ENCODE measurements at places on chromosomes 2 and 18. TPM values are rescaled to one million over a fixed set of nuclear protein-coding genes. Genes with fewer than 3 reads are reported as not detected.
A peak's percentile ranks its signal among the peaks of the same experiment; 100 is the strongest.

Gene ARHGEF4
- total RNA-seq, result 3.6 TPM

Gene CEP192
- total RNA-seq, result 29.8 TPM

GRCh38 chr2:186895451-186895850 lies 46.5 kb upstream of the ZSWIM2 start:
- H3K4me1 ChIP-seq, result peaks cover 4% of the 10 kb centered on the region
- no peak overlapping the region for H3K4me3 ChIP-seq
- no peak overlapping the region for H3K27ac ChIP-seq
- H3K27me3 ChIP-seq, result no peaks in the 10 kb centered on the region

Gene GLI2
- 3.8 TPM for total RNA-seq

Gene PLCL1
- total RNA-seq, result 3.2 TPM

DNA sequence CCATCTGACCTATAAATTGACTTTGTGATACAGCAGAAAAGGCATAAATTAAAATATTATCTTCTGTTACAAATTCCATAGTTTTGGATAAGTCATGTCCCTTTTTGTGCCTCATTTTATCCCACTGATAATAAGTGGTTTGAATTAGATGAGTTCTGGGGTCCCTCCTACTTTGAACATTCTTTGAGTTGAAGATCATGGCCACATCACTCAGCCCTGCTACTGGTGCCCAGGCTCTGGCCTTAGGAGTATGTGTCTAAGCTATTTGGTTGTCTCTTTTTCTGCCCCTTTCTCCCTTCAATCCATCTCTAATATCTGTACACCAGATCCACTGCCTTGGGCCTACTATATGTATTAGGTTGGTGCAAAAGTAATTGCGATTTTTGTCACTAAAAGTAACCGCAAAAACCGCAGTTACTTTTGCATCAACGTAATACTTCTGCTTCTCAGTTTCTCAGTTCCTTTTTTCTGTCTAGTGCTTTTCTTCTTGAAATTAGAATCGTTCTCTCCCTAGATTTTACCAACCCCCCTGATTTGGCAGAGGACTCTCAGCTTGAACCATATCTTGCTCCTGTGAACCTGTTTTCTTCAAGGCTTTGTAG lies 362.5 kb upstream of the TNP1 start:
- H3K4me3 ChIP-seq, result no peak overlapping the region
- peak overlapping the region; percentile 52 for H3K27ac ChIP-seq
- H3K4me1 ChIP-seq, result peaks cover 36% of the 10 kb centered on the region
- H3K27me3 ChIP-seq, result no peaks in the 10 kb centered on the region
- DNase-seq, result no peak
- no peaks in the 10 kb centered on the region for H3K36me3 ChIP-seq

DNA sequence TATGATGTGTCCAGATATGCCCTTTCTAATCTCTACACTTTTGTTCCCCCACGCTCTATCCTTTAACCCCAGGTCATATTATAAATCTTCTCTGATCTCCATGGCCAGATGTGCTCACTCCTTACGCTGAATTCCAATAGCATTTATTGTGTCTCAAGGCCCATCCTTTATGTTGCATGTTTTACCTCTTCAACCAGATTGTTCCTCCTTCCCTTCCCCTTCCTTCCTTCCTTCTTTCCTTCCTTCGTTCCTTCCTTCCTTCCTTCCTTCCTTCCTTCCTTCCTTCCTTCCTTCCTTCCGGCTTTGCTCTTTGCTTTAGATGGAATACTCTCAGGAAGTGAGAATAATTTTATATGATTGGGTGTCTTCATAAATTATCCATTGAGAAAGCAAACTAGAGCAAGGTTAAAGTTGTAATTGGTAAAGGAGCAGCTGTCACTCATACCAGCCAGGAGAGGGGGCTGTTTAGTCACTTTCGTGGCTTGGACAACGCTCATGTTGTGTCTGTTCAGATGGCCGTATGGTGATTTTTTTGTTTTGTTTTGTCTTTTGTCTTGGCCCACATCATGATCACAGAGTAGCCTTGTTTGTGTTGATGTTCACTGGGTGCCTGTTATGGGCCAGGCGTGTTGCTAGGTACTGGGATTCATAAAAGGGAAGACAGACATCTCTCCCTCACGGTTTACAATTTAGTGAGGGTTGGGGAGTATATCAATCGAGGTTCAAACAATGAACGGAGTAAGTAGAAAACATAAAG lies 68.0 kb downstream of the DAW1 start:
- no peaks in the 10 kb centered on the region for H3K27me3 ChIP-seq
- peak overlapping the region; percentile 52 for H3K4me3 ChIP-seq
- H3K4me1 ChIP-seq, result no peaks in the 10 kb centered on the region
- H3K27ac ChIP-seq, result no peak overlapping the region

Gene SERPINB8
- total RNA-seq, result 30.4 TPM

Gene EHBP1
- total RNA-seq, result 96.3 TPM

DNA sequence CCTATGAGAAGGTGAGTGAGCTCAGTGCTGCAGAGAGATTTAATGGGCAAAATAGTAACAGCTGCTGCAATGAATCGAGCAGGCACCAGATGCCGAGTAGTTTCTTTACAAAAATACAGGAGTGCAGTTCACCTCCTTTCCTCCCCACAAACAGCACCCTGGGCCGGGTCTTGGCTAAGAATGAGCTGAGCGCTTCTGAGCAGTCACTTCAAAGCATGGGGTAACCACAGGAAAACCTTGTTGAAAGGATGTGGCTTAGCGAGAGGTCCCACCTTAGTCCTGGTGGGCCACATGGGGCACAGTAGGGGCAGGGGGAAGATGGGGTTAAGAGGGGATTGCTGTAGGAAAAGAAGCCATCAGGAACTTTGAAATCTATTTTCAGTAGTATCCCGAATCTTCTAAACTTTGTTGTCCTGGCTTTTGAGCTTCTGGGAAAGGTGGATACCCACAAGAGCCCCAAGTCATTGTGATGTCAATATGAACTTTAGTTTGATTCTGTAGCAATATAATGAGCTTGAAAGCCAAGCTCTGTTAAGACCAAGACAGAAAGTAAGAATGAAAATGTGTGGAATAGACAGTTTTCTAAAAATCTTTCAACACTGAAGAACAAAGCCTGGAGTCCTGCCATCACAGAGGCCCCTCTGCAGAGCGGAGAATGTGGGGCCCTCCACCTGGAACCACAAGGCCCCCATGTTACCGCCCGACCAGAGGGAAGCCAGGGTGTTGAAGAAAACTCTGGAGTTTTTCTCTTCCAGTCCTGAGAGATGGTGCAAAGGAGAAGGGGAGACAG lies 101.0 kb upstream of the ZNF236 start:
- no peaks in the 10 kb centered on the region for H3K36me3 ChIP-seq
- H3K4me3 ChIP-seq, result no peak overlapping the region
- H3K27me3 ChIP-seq, result no peaks in the 10 kb centered on the region
- no peaks in the 10 kb centered on the region for H3K4me1 ChIP-seq

- peaks cover 15% of the 10 kb centered on the region for H3K4me1 ChIP-seq
- no peak overlapping the region for H3K27ac ChIP-seq
- no peaks in the 10 kb centered on the region for H3K27me3 ChIP-seq
- H3K36me3 ChIP-seq, result no peaks in the 10 kb centered on the region
- DNase-seq, result no peak
Observed at GRCh38 chr2:217977840-217978535, 24.8 kb downstream of the TNS1 start.

DNA sequence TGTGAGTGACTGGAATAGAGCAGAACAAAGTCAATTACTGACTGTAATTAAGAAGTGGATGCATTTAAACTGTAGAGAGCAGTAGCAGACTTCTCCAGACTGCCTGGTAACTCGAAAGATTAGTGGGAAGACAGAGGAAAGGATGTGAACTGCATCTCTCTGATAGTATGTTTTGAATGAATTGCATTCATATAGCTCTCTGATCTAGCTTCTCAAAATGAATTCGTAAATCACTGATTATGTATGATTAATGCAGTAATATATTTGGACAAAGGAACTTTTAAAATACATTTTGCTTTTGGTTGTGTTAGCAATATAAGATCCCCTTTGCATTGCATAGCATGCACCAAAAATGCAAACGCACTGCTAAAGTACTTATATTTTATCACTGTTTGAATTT lies 304.0 kb downstream of the ARHGAP15 start:
- no peak for DNase-seq
- no peak overlapping the region for H3K27ac ChIP-seq
- H3K4me3 ChIP-seq, result no peak overlapping the region
- H3K36me3 ChIP-seq, result no peaks in the 10 kb centered on the region
- no peaks in the 10 kb centered on the region for H3K27me3 ChIP-seq

GRCh38 chr2:124625561-124625960 lies 600.5 kb downstream of the CNTNAP5 start:
- H3K36me3 ChIP-seq, result no peaks in the 10 kb centered on the region
- H3K4me3 ChIP-seq, result no peak overlapping the region
- DNase-seq, result no peak
- no peaks in the 10 kb centered on the region for H3K27me3 ChIP-seq

DNA sequence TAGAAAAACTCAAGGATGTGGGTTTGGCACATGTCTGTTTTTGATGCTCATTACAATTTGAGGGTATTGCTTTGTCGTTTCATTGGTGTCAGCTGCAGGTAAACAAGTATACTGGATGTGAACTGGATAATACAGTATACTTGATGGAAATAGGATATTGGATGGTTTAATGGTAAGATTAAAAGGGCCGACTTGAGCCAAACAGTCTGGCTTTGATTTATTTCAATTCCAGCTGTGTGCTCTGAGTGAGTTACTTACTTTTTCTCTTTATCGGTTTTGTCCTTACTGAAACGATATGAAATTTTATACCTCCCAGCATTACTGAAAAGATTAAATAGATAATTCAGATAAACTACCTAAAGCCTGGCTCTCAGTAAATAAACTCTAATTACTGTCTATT lies 227.6 kb downstream of the ASXL3 start:
- H3K27me3 ChIP-seq, result no peaks in the 10 kb centered on the region
- H3K36me3 ChIP-seq, result no peaks in the 10 kb centered on the region
- no peak overlapping the region for H3K27ac ChIP-seq
- DNase-seq, result no peak

DNA sequence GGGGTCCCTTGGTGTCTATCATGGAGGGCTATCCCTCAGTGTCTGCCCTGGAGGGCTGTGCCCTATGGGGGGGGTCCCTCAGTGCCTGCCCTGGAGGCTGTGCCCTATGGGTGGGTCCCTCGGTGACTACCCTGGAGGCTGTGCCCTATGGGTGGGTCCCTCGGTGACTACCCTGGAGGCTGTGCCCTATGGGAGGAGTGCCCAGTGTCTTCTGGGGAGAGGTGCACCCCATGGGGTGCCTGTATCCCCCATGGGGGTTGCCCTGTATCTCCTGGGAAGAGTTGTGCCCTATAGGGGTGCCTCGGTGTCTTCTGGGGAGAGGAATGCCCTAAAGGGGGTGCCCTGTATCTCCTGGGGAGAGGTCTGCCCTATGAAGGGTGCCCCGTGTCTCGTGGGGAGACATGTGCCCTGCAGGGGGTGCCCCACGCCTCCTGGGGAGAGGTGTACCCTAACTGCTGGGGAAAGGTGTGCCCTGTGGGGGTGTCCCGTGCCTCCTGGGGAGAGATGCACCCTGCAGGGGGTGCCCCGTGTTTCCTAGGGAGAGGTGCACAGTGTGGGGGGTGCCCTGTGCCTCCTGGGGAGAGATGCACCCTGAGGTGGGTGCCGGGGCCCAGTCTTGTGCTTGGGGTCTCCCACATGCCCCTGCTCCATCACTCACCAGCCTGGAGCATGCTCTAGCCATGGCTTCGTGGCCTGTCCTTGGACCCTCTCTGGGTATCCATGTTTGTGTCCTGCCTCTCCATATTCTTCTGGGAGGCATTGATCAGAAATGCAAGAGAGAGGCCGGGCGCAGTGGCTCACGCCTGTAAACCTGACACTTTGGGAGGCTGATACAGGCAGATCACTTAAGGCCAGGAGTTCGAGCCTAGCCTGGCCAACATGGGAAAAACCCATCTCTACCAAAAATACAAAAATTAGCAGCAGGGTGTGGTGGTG lies 215.6 kb downstream of the HDAC4 start:
- DNase-seq, result peak; percentile 23
- peaks cover 4% of the 10 kb centered on the region for H3K36me3 ChIP-seq
- H3K4me3 ChIP-seq, result no peak overlapping the region
- H3K27ac ChIP-seq, result no peak overlapping the region
- no peaks in the 10 kb centered on the region for H3K4me1 ChIP-seq
- H3K27me3 ChIP-seq, result no peaks in the 10 kb centered on the region

DNA sequence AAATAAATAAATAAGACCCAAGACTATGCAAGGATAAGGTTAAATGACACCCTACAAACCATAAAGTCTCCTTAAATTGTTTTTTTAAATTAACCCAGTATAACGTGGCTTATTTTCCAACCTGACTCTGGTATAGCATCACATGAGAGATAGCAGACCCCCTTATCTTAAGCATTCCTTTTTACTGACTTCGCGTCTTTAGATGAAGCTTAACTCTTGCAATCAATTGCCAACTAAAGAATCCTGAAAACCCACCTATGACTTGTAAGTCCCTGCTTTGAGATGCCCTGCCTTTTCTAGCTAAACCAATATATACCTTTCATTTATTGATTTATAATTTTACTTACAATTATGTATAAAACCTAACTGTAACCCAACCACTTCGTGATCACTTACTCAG lies 57.1 kb upstream of the RAB12 start:
- no peak for DNase-seq
- no peak overlapping the region for H3K27ac ChIP-seq
- H3K27me3 ChIP-seq, result peaks cover 21% of the 10 kb centered on the region
- no peak overlapping the region for H3K4me3 ChIP-seq

DNA sequence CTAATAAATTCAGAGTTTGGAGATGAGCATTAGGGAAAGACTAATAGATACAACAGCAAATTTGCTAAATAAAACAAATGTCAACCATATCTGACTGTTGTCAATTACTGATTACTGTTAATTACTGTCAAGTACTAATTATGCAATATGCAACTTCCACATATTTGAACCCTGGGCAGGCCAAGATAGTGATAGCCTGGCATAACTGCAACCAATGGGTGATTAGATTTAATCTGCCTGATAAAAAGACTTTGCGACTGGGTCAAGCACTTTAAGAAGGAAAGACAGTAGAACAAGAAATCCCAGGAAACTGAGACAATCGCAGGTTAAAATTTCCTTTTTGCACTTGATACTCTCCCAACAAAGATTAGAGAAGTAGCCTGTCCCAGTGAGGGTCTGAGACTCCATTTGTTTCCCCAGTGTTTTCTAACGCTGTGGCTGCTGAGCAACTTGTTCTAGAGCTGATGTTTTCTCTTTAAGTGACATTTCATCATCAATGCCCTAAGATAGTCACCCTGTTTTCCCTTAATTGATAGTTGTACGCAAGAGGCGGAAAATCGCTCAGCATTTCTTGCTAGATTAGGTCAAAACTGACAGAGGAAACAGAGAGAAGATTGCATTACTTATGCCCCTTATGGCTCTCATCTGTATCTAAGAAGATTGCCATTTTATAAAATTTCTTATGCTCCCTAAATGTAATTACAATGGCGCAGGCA lies 17.8 kb downstream of the ARHGAP15 start:
- DNase-seq, result no peak
- H3K4me1 ChIP-seq, result no peaks in the 10 kb centered on the region
- H3K4me3 ChIP-seq, result no peak overlapping the region
- H3K27me3 ChIP-seq, result no peaks in the 10 kb centered on the region
- H3K36me3 ChIP-seq, result no peaks in the 10 kb centered on the region

- no peaks in the 10 kb centered on the region for H3K36me3 ChIP-seq
- H3K4me3 ChIP-seq, result no peak overlapping the region
- H3K27me3 ChIP-seq, result no peaks in the 10 kb centered on the region
- no peaks in the 10 kb centered on the region for H3K4me1 ChIP-seq
Observed at GRCh38 chr2:6524691-6525474, 340.8 kb downstream of the CMPK2 start.
